HT-29 (cell line): ENCODE measurements at places on chromosomes 5 and 9. TPM values are rescaled to one million over a fixed set of nuclear protein-coding genes. Genes with fewer than 3 reads are reported as not detected.

The CCDC192 gene
- not detected in 2 replicates for total RNA-seq

The SH3PXD2B gene
- 1.3 and 1.9 TPM in 2 replicates for total RNA-seq

The ZNF658 gene
- 0.08 and 0.13 TPM in 2 replicates for total RNA-seq

The SH3GL2 gene
- total RNA-seq: 0.15 and 0.37 TPM in 2 replicates

The LCP2 gene
- not detected in 2 replicates for total RNA-seq

The IFNA2 gene
- not detected in 2 replicates for total RNA-seq

The ANKS6 gene
- total RNA-seq: 43.7 and 47.8 TPM in 2 replicates

DNA sequence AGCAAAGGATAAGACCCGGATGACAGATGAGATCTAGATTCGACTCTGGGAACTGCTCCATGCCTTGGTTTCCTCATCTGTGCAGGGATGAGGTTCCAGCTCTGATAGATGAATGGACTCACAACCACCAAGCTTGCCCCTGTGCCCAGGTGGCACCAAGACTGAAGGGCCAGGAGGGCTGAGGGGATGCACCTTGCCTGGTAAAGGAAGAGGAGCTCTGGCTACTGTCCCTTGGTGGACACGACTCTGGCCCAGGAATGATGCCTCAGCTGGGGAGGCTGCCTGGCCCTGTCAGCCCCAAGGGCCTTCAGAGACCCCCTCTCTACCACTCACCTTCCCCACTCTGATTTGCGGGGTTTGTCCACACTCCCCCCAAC is 24.9 kb upstream of the ANXA6 start:
- DNase-seq: no peak

- no peak for DNase-seq
Observed at GRCh38 chr5:175092691-175093090, 351.3 kb downstream of the DRD1 start.

DNA sequence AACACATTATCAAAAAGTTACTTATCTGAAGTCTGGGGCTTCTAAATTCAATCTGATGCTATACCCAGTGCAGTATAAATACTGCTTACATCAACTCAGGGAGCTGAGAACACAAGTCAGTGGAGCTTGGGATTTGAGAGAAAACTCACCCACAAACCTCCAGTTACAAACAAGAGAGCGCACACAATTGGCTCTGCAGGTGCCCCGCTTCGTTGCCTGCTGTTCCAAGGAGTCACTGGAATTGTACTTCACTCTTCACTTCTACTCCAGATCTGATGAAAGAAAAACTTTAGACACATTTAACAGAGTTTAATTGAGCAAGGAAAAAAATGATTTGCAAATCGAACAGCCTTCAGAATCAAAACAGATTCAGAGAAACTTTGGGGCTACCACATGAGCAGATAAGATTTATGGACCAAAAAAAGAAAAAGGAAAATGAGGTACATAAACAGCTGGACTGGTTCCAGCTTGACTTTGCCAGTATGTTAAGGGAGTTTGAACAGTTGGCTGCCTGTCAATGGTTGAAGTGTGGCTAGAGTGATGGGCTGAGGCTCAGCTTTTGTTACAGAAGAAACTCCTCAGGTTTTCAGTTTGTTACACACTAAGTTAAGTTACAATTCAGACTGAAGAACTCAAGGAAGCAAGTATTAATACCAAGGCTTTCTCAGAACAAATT is 156.6 kb downstream of the AOPEP start:
- DNase-seq: no peak

DNA sequence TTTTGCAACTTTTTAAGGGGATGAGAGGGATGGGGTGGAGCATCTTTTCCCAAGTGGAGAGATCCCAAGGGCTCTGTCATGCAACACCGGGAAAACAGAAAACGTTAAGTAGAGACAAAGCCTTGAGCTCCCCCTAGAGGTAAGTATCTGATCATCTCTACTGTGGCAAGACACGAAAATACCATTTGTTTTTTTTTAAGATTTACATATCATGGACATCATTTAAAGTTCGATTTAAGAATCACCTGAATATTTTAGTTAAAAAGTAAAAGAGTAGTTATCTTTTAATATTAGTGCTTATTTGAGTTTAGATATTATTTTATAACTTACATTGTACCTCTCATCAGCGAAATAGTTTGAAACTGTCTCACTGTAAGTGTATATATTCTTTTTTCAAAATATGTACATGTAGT is 200.4 kb downstream of the LRRC70 start:
- peak; percentile 63 for DNase-seq

DNA sequence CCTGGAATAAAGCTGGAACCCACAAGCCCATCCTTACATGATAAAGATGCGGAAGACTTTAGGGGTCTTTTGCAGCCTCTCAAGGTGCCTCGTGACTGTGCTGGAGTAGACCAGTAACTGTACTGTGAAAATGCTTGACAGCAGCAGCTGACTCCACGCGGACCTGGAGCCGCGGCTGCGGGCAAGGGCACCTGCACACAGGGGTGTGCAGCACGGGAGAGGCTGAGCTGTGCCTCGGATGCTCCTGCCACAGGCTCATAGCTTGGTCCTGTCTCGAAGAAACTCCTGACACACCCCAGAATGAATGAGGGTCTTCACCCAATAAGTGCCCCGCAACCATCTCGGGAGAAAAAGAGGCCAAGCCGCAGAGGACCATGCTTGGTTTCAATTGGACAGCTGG is 40.3 kb upstream of the CEP72 start:
- no peak for DNase-seq

GRCh38 chr5:118253225-118254061 is 734.9 kb downstream of the DTWD2 start:
- no peak for DNase-seq

- DNase-seq: peak; percentile 16
Observed at GRCh38 chr5:151094030-151094851, 13.4 kb upstream of the TNIP1 start.

- DNase-seq: no peak
Observed at GRCh38 chr5:37725185-37725584, 114.7 kb downstream of the GDNF start.

- DNase-seq: no peak
Observed at GRCh38 chr5:38226091-38226490, 32.3 kb upstream of the EGFLAM start.

GRCh38 chr9:16070455-16071145 is 517.8 kb downstream of the CCDC171 start:
- no peak for DNase-seq

- DNase-seq: no peak
Observed at GRCh38 chr9:108041551-108041950, 552.0 kb upstream of the KLF4 start.

DNA sequence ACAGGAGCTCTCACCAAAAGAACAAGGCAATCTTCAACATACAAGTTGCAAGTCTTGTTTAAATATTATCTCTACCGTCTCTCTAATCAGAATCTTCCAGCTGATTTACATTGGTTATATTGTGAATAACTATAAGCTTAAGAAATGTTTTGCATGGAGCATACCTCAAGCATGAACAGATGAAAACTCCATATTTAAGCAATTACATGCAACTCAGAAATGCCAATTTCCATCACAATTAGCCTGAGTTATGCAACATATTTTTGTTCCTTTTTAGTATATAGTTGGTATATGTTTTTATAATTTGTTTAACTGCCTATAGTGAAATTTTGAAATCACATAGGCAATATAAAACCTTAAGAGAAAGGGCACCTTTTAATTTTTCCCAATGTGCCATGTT is 142.5 kb downstream of the DENND1A start:
- DNase-seq: no peak

GRCh38 chr9:72274441-72274840 is 90.6 kb downstream of the ZFAND5 start:
- DNase-seq: no peak

- no peak for DNase-seq
Observed at GRCh38 chr5:39202597-39203274, 16.6 kb downstream of the FYB1 start.

DNA sequence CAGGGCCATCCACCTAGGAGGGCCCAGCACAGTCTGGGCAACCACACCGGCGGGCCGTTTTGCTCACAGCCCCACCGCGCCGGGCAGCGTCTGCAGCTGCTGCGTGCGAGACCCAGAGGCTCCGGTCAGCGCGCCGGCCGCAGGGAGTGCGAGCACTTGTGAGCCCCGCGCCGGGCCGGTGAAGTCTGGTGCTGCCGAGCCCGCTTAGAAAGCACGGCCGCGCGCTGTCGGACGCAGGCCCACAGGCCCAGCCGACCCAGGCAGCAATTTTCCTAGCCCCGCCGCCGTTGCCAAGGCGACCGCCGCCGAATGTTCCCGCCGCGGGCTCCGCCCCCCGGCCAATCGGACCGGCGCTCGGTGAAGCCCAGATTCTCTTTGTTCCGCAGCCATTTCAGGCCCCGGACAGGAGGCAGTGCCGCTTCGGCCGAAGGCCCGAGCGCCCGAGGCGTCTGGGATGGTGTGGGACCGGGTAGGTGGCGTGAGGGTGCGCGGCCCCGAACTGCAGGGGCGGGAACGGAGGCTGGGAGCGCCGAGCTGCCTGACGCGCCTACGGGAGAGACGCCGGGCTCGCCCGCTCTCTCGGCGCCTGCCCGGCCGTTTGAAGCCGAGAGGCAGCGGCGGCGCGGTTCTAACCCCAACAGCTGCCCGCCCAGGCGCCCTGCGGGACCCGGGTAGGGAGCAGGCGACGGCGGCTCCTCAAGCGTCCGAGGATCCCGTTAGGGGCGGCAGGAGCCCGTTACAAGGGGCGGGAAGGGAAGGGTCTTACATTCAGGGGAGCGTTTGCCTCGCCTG is at the start of gene TNPO1:
TSS of gene TNPO1 (plus strand) at position 378 of the 792 bp plus-strand sequence. CDS start at position 455, 77 bp downstream.
- peak; percentile 88 for DNase-seq

DNA sequence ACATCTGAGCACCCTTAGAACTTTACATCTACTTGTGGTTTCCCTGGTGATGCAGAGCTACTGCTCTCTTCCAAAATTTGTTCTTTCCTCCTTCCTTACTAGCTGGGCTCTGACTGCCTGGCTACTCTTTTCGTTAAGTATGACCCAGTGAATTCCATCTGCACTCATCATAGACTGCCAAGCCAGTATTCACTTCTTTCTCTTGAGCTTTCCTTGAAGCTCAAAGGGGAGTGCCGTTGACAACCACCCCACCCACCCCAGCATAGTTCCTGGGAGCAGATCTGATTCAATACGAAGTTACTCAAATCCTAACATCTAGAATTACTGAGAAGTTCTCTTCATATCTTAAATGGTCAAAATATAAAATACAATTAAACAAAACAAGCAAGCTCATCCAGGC is 190.5 kb downstream of the ADAMTS12 start:
- DNase-seq: no peak

- DNase-seq: no peak
Observed at GRCh38 chr5:51371052-51371451, 12.2 kb upstream of the ISL1 start.

DNA sequence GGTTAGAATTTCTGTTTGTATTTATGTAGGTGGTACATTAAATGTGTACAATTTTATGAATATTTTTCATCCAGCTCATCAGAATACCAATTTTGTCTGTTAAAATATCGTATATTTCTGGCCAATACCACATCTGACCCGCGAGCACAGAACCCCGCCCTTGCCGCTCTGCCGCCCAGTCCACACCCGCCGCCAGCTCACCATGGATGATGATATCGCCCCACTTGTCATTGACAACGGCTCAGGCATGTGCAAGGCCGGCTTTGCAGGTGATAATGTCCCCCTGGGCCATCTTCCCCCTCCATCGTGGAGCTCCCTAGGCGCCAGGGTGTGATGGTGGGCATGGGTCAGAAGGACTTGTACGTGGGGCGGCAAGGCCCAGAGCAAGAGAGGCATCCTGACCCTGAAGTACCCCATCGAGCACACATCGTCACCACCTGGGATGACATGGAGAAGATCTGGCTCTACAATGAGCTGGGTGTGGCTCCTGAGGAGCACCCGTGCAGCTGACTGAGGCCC is 153.2 kb downstream of the CAVIN4 start:
- no peak for DNase-seq
